ENCODE measurements at places on chromosomes 7 and 10. TPM values are rescaled to one million over a fixed set of nuclear protein-coding genes. Genes with fewer than 3 reads are reported as not detected.

Gene LIPN
- not detected for total RNA-seq

Gene ABCB1
- total RNA-seq = 21.7 TPM

Gene PCDH15
- not detected for total RNA-seq

Gene NODAL
- total RNA-seq = not detected

Gene BHLHA15
- 0.92 TPM for total RNA-seq

Data from B cell (primary cell).